ENCODE measurements at places on chromosomes 13 and 19.
A peak's percentile ranks its signal among the peaks of the same experiment; 100 is the strongest.

GRCh38 chr13:51818781-51819511 is 15.0 kb upstream of the DHRS12 start:
- DNase-seq = no peak

DNA sequence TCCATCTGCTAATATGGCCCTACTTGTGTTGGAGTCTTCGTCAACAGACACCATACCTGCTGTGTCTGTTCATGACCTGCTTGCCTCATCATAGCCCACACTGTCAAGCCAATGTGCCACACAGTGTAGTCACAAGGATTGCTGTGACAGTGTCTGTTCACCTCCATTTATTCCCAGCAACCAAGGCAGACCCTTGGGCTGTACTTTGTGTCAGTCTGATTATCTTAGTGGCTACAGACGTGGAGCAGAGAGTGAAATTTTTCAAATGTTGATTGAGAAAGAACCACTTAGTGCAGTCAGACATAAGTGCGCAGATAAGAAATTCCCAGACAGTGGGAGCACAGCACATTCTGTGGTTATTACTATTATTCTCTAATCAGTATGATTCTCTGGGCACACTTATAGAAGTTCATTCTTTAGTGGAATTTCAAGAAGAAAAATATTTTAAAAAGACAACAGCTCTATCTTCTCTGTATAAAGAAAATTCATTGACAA is 184.6 kb downstream of the GPC6 start:
- no peak for DNase-seq

DNA sequence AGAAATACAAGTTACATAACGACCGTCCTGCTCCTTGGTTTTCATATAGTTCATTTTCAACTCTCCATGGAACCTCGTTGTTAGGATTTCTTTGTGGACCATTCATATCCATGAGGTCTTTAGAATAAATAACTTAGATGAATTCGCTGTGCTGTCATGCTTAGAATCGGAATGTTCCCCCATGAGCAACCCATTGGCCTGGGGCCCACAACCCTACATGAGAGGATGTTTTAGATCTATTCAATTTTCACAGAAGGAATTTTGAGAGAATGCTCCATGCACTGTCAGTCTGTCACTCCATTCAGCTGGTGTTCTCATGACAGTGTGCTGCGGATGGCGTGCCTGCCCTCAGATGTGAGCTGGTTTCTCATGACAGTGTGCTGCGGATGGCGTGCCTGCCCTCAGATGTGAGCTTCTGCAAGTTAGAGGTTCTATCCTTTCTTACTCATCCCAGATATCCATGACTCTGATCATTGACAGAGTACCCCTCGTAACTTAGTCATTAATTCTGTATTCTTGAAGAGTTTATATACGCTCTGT is 1193.1 kb downstream of the EFNB2 start:
- no peak for DNase-seq

- DNase-seq = no peak
These were observed 145.6 kb upstream of the FRY start for GRCh38 chr13:31885994-31886393.

GRCh38 chr19:32458500-32459123 is 53.0 kb downstream of the DPY19L3 start:
- DNase-seq = no peak

DNA sequence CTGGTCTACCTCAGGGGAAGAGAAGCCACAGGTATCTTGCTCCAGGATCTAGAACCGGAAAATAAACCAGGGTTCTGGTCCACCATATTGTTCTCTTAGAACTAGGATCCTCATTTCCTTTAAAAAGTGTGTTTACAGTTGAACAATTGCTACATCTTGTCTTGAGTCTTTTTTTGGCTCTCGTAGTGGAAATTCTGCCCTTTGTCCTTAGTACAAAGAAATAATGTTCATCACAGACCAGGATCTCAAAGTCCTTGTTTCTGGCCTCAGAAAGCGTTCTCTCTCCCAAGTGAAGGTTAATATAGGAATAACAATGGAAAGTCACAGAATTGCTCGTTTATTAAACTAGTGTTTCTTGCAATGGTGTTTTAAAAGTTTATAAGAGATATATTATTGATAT is 20.8 kb downstream of the KLF2 start:
- DNase-seq = no peak

DNA sequence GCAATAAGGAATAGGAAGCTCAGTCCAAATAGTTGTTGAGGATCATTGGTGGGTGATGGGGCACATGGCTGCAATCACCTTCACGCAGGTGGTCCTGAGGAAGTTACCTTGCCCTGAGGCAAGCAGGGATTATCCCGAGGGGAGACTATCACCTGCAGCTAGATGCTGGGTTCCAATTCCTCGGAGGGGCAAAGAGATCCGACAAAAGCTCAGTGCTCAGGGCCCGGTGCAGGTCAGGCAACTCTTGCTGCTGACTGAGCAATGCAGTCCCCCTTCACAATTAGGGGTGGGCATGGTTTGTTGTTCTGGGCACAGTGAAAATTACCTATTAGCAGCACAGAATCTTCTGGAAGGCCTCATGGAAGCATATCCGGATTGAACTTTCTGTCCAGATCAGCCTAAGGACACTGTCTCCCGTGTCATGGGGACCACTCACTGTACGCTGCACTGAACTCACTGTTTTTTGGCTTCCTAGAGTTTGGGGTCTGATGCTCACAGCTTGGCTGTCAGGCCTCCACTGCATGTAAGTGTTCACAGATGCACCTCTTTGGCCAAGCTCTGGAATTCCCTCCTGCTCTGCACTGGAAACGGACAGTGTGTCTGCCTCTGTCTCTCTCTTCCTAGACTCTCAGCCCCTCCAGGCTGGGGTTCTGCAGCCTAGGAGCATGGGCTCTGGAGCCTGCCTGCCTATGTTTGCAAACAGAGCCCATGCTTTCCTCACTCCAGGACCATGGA is 372.7 kb downstream of the ZNF536 start:
- DNase-seq = peak; percentile 34

DNA sequence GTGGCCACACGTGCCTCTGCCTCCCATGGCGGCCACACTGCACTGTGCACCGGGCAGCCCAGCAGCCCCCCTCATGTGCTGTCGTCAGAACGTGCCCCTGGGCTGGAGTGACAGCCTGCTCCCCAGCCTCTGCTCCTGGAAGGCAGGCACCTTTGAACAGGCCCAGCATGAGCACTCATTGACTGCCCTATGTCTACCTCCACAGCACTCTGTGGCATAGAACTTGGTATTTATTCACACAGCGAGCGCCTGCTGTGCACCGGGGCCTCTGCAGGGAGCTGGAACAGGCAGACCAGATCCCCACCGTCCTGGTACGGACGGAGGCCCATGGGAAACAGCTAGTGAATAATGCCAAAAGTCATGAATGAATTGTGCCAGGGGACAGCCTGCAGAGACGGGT is 53.7 kb downstream of the DPF1 start:
- no peak for DNase-seq

- no peak for DNase-seq
These were observed 3.5 kb downstream of the KLF2 start for GRCh38 chr19:16327911-16328823.

GRCh38 chr13:65582160-65582559 is 1648.0 kb downstream of the PCDH9 start:
- DNase-seq = no peak

DNA sequence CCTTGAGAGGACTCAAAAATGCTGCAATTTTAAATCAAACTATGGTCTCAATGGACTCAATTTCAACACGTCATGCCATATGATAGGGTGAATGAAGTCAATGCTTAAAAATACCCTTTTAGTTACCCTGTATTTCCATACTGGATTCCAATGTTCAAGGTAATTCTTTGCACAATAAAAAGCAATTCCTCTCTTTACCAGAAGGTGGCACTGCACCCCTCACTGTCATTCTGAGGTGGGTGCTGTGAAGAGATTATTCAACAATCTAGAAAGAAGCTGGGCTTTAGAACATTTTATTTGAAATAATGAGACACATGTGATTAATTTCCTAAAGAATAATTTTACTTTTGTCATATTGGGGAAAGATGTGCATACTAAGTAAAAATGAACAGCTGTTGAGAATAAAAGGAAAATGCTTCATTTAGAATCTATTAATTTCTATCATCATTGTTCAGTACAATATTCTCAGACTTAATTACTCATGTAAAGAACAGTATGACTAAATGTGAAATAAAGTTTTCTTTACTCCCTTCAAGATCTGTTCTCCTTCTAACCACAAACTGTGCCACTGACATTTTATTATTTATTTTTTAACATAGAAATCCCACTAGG is 789.1 kb downstream of the GPC5 start:
- DNase-seq = no peak

DNA sequence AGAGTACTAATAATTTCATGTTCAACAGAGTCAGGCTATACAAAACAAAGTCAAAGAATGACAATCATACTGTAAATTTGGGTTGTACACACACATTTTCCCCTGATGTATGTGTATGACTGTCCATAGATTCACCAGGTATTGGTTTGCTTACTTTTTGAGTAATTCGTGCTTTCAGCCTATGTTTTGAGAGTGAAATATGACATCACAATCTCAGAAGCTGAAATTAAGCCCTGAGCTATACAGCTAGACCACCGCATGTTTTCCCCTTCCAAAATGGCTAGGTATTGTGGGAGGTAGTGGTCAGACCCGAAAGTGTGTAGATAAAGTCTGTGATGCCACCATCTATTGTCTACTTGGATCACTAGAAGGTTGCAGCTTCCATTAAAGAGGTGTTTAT is 102.8 kb downstream of the KATNAL1 start:
- DNase-seq = no peak

DNA sequence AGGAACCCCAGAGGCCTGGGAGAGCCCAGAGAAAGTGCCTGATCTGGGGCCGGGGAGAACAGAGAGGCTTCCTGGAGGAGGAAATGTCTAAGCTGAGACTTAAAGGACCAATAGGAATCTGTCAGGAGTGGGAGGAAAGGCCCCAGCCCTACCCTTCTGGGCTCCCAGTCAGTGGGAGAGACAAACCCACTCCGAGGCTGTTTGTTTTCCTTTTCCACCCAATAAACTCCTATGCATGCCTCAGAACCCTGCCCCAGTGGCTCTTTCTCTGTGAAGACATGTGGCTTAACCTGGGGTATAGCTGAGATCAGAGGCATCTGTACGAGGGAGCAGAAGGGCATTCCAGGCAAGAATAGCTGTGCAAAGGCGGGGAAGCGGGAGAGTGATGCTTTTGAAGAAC is 1.9 kb downstream of the MEGF8 start:
- DNase-seq = no peak

DNA sequence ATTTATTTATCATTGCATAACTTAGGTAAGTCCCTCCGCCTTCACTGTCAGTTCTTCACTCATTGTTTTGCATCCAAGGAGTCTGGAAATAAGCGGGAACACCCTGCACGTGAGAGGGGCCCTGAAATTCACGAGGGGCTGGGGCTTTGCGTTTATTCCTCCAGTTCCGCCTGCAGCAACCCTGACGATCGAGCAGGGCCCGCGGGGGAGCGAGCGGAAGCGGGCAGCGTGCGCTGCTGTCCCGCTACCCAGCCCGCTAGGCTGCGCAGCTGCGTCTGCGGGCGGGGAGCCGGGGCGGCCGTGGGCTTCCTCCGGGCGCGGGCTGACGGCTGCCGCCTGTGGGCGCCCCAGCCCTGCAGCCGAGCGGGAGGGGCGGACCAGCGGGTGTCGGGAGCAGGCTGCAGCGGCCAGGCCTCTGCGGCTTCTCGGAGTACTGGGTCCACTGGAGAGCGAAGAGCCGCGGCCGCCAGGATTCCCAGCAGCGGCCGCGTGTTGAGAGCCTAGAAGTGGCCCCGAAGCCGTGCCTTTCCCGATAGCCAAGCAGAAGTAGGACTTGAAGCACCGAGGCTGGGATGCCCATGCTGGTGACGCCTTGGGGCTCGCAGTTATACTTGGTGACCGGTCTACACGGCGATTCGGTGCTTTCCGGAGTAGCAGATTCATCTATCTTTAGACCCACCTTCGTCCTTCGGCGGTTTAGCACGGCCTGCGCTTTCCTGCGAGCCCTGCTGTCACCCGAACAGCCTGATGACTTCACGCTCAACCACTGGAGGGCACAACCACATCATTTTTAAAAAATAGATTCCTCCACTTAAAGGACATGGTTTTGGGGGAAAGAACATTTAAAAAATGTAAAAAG is 32.9 kb upstream of the SACS start:
- no peak for DNase-seq

GRCh38 chr13:84400706-84401105 is 518.4 kb upstream of the SLITRK1 start:
- no peak for DNase-seq

- no peak for DNase-seq
These were observed 233.4 kb upstream of the SPRY2 start for GRCh38 chr13:80574113-80574850.

Measured in vagina (tissue), 2 donors.